Epithelial cell of umbilical artery (primary cell): ENCODE measurements at places on chromosomes 11 and 22. TPM values are rescaled to one million over a fixed set of nuclear protein-coding genes. Genes with fewer than 3 reads are reported as not detected.

PTGDR2 gene
- not detected in 2 replicates for total RNA-seq

CSF2RB gene
- total RNA-seq: 15.6 and 19.1 TPM in 2 replicates

MS4A4E gene
- under 0.01 TPM in 1 of 2 replicates, not detected in the other for total RNA-seq

TSSK2 gene
- total RNA-seq: not detected in 2 replicates

BACE1 gene
- total RNA-seq: 6.2 and 7.8 TPM in 2 replicates

KRTAP5-7 gene
- not detected in 2 replicates for total RNA-seq

LSP1 gene
- 0.32 TPM in 1 of 2 replicates, not detected in the other for total RNA-seq

SGSM1 gene
- total RNA-seq: under 0.01 and 0.30 TPM in 2 replicates

OR4A47 gene
- total RNA-seq: not detected in 2 replicates

RIMBP3C gene
- total RNA-seq: under 0.01 TPM in 2 replicates

OSM gene
- not detected in 2 replicates for total RNA-seq

C11orf91 gene
- 0.32 TPM in 1 of 2 replicates, not detected in the other for total RNA-seq

PNPLA5 gene
- total RNA-seq: not detected in 2 replicates

LDHAL6A gene
- not detected in 2 replicates for total RNA-seq

TRPC6 gene
- under 0.01 TPM in 1 of 2 replicates, not detected in the other for total RNA-seq

GLB1L2 gene
- total RNA-seq: 0.32 and 0.76 TPM in 2 replicates

FXYD6 gene
- 0.32 TPM in 1 of 2 replicates, not detected in the other for total RNA-seq

NAALAD2 gene
- 0.32 and 0.61 TPM in 2 replicates for total RNA-seq

NEFH gene
- total RNA-seq: 0.97 and 1.1 TPM in 2 replicates

NAT10 gene
- 14.6 and 16.6 TPM in 2 replicates for total RNA-seq

CHRM4 gene
- total RNA-seq: under 0.01 and 0.30 TPM in 2 replicates

TEX12 gene
- 0.32 TPM in 1 of 2 replicates, not detected in the other for total RNA-seq

BATF2 gene
- 0.65 and 12.3 TPM in 2 replicates for total RNA-seq

GGT5 gene
- total RNA-seq: 1.4 and 2.6 TPM in 2 replicates

RCOR2 gene
- 0.46 and 0.65 TPM in 2 replicates for total RNA-seq

SLC22A9 gene
- total RNA-seq: not detected in 2 replicates

GRK2 gene
- total RNA-seq: 27.3 and 36.8 TPM in 2 replicates

SUSD2 gene
- total RNA-seq: under 0.01 and 0.15 TPM in 2 replicates

MUC2 gene
- not detected in 2 replicates for total RNA-seq

TMEM121B gene
- total RNA-seq: 0.15 and 0.32 TPM in 2 replicates

CCDC90B gene
- total RNA-seq: 69.2 and 76.0 TPM in 2 replicates

IGSF9B gene
- under 0.01 and 0.91 TPM in 2 replicates for total RNA-seq

GVQW3 gene
- 0.97 and 3.0 TPM in 2 replicates for total RNA-seq

CNGA4 gene
- under 0.01 TPM in 1 of 2 replicates, not detected in the other for total RNA-seq

GAB4 gene
- not detected in 2 replicates for total RNA-seq

FZD4 gene
- total RNA-seq: 138 and 157 TPM in 2 replicates

PATE2 gene
- total RNA-seq: 0.32 TPM in 1 of 2 replicates, not detected in the other

CASP12 gene
- total RNA-seq: 1.9 and 2.0 TPM in 2 replicates

TAF10 gene
- 20.1 and 33.5 TPM in 2 replicates for total RNA-seq

CDKN1C gene
- total RNA-seq: 3.2 and 5.8 TPM in 2 replicates

OR2AG1 gene
- not detected in 2 replicates for total RNA-seq

PANX3 gene
- not detected in 2 replicates for total RNA-seq

ALX4 gene
- not detected in 2 replicates for total RNA-seq

IRAG1 gene
- total RNA-seq: under 0.01 and 0.46 TPM in 2 replicates

MMP11 gene
- 9.4 and 13.3 TPM in 2 replicates for total RNA-seq

APOL5 gene
- total RNA-seq: not detected in 2 replicates

CD3E gene
- total RNA-seq: not detected in 2 replicates

SNX15 gene
- 8.1 and 8.5 TPM in 2 replicates for total RNA-seq

FADS1 gene
- total RNA-seq: 69.8 and 75.5 TPM in 2 replicates

PIH1D2 gene
- total RNA-seq: 1.2 and 1.9 TPM in 2 replicates

ARL2 gene
- total RNA-seq: 113 and 137 TPM in 2 replicates

MAPK8IP2 gene
- total RNA-seq: 0.15 TPM in 1 of 2 replicates, not detected in the other

ESRRA gene
- 43.6 and 52.3 TPM in 2 replicates for total RNA-seq

ARHGAP8 gene
- total RNA-seq: 0.65 TPM in 1 of 2 replicates, not detected in the other

CCDC89 gene
- total RNA-seq: not detected in 2 replicates

SPDYC gene
- not detected in 2 replicates for total RNA-seq

NLRP10 gene
- total RNA-seq: 0.15 TPM in 1 of 2 replicates, not detected in the other
